ENCODE measurements at places on chromosomes 5 and 9.

DNA sequence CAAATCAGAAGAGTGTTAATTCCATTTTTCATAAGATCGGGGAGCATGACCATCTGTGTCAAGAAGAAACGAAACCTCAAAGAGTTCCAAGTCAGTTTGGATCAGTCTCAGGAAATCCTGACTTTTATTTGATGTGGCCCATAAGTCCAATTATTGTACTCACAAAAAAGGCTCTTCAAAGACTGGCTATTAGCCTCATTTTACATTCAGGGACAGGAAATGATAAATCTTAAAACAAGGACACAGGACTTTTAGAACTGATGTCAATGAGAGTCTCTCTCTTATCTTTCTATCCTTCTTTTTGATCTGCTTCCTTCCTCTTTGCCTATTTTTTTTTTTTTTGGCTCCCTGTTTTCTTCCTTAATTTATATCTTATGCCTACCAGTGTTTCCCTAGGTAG is 43.7 kb upstream of the SHOC1 start:
- DNase-seq, result no peak

DNA sequence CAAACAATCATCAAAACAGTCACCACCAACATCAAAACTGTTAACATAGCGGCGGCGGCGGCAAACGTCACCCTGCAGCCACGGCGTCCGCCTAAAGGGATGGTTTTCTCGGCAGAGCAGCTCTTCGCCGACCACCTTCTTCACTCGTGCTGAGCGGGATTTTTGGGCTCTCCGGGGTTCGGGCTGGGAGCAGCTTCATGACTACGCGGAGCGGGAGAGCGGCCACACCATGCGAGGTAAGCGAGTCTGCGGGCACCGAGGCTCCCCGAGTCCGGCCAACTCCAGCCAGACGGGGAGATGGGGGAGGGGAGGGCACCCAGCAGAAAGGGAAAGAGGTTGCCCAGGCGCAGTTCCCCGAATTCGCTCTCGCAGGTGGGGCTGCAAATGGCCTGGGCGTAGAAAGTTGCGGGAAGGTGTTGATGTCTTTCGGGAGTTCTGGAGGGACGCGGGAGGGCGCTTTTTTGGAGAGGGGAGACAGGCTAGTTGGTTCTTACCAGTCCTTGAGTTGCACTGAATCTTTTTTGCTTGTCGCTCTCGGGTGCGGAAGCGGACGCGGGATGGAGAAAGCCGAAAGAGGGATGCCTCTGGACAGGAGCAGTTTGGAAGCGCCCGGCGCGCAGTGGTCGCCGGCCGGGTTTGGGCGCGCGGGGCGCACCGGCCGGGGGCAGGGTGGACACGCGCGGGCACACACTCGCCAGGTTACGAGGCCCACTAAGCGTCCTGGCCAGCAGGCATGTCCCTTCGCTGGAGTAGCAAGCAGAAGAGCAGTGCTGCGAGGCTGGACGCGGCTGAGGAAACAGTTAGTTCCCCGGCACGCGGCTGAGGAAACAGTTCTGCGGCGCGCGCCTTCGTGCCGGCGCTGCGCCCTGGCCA is 849 bp downstream of the RORB start:
- peak; percentile 50 for DNase-seq

- no peak for DNase-seq
Measured at GRCh38 chr5:143395638-143396352, 7.7 kb downstream of the NR3C1 start.

DNA sequence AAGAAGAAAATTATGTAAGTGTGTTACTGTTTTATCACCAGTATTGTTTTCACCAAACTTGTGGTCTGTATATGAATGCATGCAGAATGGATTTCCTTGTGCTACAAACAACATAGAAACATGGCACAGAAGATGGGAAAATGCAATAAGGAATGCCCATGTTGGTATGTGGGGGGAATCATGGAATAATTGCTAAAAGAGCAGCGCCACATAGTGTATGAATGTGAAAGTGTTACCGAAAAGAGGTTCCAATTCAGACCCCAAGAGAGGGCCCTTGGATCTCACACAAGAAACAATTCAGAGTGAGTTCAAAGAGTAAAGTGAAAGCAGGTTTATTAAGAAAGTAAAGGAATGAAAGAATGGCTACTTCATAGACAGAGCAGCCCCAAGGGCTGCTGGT is 26.4 kb upstream of the TYRP1 start:
- no peak for DNase-seq

GRCh38 chr5:82100303-82101077 is 128.7 kb downstream of the ATG10 start:
- DNase-seq, result no peak

GRCh38 chr5:124639095-124639665 is 107.3 kb downstream of the ZNF608 start:
- DNase-seq, result no peak

DNA sequence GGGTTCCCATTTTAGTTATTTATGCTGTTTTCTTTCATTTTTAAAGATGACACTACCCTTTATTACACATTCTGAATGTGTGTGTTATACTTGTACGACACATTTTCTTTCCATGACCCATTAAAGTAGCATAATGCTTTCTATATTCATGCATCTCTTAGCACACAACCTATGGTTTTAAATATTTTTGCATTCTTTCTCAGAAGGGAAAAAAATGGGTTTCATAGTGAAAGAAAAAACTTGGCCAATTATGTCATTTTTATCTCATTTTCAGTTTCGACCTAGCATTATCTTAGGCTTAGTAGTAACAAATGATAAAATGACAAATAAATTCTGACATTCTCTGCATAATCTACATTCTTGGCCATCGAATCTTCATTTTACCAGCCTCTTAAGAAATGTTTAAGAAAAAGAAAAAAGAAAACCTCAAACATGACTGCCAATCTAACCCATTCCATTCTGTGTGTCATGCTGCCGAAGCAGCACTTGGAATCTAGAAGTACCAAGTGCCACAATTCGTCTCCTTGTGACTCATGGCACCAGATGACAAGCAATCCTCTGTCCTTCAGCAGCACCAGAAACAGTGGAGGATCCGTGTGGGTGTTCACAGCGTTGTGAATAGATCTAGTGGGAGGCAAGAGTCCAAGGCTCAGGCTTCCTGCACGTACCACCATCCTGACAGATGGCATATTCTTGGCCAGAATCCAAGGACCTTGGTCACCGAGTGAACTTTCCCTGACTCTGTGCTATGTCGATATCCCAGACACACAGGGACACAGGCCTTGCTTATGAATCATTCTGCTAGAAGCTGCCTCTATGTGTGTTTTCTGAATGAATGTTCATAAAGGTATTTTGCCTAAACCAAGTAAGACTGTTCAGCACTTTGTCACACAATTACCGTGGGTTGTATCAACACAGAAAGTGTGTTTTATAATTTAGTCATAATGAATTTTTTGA is 502.7 kb downstream of the NR2F1-AS1 start:
- DNase-seq, result peak; percentile 85

- DNase-seq, result no peak
Measured at GRCh38 chr5:44051591-44051990, 337.6 kb downstream of the FGF10 start.

DNA sequence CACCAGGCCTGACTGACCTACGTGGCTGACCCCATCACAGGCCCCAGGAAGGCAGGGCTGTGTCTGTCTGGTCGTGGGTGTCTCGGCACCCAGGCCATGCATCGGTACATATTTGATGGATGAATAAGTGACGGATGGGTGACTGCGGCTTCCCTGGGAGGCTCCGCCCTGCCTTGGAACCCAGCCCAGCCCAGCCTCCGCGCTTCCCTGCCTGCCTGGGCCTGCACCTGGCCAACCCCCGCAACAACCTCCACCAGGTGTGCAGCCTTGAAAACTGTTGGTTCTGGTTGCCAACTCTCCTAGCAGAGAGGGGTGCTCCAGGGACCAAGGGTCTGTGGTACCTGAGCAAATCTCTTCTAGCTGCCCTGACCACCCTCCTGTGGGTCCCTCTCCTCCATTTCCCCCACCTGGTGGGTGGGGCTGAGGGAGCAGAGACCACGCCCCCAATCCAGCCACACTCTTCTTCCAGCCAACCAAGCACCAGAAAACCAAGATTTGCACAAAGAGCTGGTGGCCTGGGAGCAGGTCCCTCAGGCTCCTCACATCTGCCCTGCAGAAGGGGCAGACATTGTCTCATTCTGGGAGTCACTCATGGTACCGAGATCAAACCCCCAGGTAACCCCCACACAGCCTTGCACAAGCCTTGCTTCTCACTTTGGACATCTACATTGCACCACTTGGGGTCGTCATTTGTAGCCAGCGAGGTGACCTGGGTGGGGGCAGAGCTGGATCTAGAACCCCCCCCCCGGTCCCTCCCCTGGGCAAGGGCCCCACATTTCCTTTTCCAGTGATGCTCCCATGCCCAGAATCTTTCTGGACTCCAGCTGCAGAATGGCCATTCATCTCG is 100.6 kb upstream of the IER5L start:
- DNase-seq, result no peak

DNA sequence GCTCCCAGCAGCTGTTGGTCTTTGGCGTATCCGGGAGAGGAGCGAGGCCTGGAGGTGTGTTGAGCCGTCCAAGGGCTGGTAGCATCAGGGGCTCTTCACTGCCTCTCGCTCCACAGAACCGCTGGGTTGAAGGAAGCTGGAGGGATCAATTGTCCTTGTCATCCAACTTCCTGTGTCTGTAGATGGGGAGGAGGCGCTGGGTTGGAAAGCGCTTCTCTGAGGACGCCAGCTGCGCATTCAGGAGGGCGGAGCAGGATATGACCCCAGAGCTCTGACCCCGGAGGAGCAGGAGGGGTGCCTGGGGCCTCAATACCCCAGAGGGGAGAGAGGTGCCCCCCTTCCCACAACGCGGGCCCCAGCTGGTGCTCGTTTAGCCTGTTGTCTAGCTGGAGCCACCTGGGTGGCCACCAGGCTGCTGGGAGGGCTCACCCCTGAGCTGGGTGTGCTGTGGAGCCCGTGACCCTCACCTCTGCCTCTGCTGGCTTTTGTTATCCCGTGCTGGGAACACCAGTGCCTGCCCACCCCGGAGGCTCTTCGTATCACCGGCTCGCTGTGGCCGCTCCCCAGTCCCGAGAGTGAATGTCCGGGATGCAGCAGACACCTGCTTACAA is 2.0 kb upstream of the DBH start:
- no peak for DNase-seq

DNA sequence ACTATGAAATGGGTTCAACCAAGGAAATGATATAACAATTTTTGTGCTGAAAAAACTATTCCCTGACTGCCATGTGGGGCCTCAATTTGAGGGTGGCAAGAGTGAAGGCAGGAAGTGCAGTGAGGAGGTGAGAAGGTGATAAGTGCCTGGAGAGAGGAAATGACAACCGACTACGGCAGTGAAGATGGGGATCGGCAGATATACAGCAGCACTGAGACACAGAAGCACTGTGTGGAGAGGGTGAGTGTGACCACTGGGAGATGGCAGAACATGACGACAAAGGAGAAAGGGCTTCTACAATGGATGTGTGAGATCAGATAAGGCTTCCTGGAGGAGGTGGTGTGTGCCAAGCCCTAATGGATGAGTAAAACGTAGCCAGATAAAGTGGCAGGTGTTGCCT is 271.8 kb downstream of the TRIM32 start:
- DNase-seq, result no peak

GRCh38 chr5:179617930-179618329 is 5.5 kb downstream of the HNRNPH1 start:
- DNase-seq, result no peak

- DNase-seq, result peak; percentile 40
Measured at GRCh38 chr5:60334281-60334713, 365.7 kb downstream of the DEPDC1B start.

DNA sequence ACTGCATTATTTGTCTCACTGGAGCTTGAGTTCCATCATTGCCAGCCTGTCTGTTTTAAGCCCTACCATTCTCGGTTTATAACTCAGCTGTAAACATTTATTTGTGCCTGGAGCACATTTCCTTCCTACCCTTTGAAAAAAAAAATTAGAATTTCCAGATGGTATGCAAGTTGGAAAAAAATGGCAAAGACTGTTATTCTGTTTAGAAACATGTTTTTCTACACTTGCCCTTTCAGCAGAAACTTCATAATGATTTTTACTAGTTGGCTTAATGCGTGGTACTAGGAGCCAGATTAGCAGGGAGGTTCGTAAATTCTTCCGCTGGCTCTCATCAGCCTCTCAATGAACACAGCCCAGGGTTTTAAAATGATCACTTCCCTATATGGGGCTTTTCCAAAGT is 238.8 kb upstream of the WWC1 start:
- DNase-seq, result no peak

GRCh38 chr5:127814588-127814973 is 111.4 kb downstream of the CCDC192 start:
- DNase-seq, result no peak

DNA sequence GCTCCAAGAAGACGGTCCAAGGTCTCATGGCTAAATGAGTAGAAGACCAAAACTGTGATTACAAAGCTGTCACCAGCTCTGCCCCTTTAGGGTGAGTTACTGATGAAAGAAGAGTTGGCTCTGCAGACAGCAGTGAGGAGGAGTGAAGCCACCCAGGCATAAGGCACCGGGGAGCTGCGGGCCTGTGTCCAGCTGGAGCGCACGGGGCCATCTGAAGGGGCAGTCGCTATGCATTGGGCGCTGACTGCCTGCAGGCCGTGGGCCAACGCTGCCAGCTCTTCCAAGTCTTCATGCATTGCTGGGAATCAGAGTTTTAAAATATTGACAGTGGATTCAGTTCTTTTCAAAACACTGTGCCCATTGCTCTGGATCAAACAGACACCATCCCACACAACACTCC is 70.3 kb downstream of the DAPK1 start:
- no peak for DNase-seq

- DNase-seq, result no peak
Measured at GRCh38 chr5:41831155-41831554, 39.1 kb downstream of the OXCT1 start.

DNA sequence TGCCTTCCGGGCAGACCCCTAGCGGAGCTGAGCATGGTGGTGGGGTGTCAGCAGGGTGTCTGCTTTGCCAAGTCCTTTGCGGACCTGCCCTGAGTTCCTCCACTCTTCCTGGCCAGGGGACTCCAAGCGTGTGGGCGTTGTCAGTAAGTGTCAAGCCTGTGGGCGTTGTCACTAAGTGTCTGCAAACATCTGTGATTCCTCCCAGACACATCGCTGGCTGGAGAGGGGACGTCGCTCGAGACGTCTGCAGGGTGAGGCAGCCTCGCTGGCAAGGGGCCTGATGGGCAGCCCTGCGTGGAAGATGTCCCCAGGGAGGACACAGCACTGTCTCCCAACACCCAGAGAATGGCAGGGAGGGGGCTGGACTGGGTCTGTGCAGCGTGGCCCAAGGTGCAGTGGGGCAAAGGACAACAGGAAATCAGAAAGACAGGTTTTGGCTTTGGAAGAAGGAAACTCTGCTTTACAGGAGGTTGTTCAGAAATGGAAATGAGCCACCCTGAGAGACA is 28.8 kb downstream of the ADAMTSL2 start:
- no peak for DNase-seq

Measured in fibroblast of gingiva (primary cell).